ENCODE measurements at places on chromosomes 4 and X.

- DNase-seq = no peak
Observed at GRCh38 chr4:57023104-57023503, 44.4 kb downstream of the POLR2B start.

DNA sequence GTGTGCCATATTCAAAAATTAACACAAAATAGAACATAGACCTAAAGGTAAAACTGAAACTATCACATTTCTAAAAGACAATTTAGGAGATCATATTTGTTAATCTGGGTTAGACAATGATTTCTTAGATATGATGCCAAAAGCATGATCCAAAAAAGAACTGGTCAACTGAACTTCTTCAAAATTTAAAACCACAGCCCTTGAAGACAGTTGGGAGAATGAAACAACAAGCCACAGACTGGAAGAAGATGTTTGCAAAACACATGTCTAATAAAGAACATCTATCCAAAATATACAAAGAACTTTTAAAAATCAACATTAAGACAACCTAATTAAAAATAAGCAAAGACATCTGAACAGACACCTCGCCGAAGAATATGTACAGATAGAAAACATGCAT is 19.5 kb downstream of the COMMD8 start:
- DNase-seq = no peak

GRCh38 chr4:124325690-124326089 is 386.8 kb downstream of the ANKRD50 start:
- DNase-seq = no peak

DNA sequence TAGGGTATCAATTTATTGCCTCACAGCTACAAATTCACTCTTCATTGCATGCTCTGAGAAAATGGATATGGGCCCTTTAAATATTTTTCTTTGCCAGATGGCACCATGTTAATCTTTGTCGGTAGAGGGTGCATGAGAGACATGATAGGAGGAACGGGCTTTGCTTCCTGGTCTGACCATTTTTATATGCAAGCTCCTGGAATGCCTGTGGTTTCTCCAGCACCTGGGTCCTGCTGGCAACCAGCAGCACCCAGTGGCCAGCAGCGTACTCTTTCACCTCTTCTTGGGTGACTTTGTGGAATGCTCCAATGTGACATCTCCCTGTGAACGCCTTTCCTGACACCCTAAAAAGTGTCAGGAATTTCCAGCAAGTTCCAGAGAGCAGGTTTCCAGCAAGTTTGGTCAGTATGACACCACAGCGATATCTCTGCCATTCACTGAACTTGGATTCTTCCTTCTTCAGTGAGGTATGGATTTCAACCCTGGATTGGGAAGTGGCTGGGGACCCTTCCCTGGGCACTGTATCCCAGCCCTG is 140.3 kb upstream of the PGRMC2 start:
- DNase-seq = no peak

DNA sequence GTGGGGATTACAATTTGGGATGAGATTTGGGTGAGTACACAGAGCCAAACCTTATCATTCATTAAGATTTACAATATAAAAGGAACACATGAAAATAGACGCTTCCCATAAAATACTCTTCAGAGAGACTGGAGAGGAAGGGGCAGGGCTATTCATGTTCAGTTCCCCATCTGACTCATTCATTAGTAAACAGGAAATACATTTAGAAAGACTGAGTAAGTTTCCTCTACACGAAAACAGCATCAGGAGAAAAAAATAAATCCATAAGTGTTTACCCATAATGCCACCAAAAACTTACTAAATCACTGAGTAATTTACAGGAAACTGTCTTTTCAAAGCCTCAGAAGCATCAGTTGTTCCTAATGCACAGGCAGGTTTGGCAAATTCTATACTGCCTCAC is 255.4 kb upstream of the CXorf51A start:
- DNase-seq = no peak

GRCh38 chr4:183840311-183840710 is 64.8 kb upstream of the STOX2 start:
- DNase-seq = peak; percentile 67

GRCh38 chr4:169976951-169977350 is 49.2 kb downstream of the MFAP3L start:
- no peak for DNase-seq

DNA sequence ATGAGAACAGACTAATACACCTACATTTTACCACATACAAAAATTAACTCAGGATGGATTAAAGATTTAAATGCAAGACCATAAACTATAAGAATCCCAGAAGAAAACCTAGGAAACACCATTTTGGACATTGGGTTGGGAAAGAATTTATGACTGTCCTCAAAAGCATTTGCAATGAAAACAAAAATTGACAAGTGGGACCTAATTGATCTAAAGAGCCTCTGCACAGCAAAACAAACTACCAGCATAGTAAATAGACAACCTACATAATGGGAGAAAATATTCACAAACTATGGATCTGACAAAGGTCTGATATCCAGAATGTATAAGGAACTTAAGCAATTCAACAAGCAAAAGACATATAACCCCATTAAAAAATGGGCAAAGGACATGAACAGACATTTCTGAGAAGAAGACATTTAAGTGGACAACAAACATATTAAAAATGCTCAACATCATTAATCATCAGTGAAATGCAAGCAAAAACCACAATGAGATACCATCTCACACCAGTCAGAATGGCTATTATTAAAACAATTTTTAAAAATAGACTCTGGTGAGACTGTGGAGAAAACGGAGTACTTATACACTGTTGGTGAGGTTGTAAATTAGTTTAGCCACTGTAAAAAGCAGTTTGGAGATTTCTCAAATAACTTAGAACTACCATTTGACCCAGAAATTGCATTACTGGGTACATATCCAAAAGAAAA is 221.7 kb upstream of the DIPK2B start:
- DNase-seq = no peak

GRCh38 chrX:3461397-3462165 is 115.1 kb upstream of the MXRA5 start:
- no peak for DNase-seq

DNA sequence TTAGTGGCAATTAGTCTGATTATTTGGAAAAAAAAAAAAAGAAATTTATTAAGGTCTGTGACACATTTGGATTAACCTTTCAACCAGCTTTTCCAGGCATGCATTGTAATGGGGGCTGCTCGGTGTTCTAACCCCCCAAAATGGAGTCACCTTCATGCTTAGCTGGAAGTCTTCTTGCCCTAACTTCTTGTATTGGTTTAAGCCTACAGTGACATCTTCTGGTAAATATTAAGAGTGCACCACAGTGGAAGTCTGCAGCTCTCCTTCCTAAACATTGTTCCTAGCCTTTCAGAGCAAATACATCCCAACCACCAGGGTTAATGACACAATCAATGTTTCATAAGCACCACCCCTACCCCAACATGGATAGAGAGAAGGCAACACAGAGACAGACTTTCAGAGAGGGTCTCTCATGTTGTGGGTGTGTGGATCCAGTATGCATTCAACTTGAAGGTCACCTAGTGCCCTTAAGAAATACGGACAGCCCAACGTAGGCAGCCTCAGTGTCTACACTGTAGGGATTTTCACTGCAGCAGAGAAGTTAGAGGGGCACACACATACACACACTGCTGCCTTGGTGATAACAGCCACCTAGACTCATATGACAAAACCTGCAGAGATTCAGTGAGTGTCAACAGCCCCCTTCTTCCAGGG is 142.9 kb upstream of the MBNL3 start:
- peak; percentile 1 for DNase-seq

- no peak for DNase-seq
Observed at GRCh38 chrX:93874554-93874953, 200.5 kb downstream of the FAM133A start.

- no peak for DNase-seq
Observed at GRCh38 chr4:72390409-72390808, 178.6 kb downstream of the ADAMTS3 start.

DNA sequence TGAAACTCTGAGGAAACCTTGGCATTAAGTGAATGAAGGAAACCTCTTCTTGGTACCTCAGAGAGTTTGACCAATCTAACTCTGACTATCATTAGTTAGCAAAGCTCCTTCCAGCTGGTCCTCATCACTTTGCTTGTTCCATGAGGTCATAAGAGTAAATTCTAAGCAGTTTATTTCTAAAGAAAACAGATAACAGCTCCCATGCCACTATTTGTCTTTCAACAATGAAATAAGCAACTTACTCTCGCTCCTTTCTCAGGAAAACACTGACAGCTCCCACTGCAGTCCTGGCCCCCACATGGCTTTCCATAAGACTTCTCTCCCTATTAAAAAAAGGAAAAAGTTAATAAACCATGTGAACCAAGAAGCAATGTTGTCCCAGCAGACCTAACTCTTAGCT is 127.7 kb downstream of the COL4A6 start:
- no peak for DNase-seq

DNA sequence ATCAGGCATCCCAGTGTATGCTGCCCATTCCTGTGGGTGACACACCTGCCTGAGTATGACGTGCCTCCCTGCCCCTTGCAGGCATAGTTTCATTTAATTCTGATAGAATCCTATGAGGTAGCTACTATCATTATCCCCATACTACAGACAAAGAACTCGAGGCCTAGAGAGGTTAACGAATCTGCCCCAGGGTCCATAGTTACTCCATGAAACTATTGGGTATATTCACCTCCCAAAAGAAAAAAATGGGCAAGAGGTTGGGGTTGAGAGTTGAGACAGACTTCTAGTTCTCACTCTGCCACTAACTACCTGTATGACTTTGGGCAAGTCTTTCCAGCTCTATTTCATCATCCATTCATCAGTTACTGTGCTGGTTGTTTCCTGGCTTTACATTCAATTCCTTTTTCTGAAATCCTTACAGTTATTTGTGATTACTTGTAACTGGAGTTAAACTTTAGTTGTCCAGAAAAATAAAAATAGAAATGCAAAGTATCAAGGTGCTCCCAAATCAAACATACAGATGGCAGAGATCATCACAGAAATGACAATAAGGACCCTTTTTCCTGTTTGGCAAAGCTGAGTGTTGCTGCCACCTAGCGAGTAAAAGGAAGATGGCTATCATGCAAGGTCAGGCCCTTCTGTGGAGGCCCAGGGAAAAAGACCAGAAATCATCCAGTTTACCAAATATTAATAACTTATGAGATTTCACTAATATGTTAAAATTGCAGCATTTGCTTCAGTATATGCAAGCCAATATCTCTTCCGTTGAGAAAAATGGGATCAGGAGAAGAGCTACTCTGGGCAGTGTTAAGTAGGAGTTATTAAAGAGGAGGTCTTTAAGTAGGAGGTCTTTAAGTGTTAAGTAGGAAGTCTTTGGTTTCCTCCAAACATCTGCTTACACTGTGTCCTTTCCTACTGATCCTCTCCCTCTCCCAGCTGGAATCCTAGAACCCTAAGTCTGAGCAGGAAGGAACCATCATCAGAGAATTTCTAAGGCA is 17.1 kb upstream of the MAP7D3 start:
- peak; percentile 29 for DNase-seq

- DNase-seq = no peak
Observed at GRCh38 chrX:154873329-154873728, 12.8 kb upstream of the F8A1 start.

Data from activated CD4-positive, alpha-beta T cell treated with anti-CD3 and anti-CD28 coated beads for 4 hours (primary cell).